ENCODE measurements at places on chromosomes 1 and 21. TPM values are rescaled to one million over a fixed set of nuclear protein-coding genes. Genes with fewer than 3 reads are reported as not detected.

FCRL1 gene
- total RNA-seq: not detected

TCP10L gene
- not detected for total RNA-seq

FCMR gene
- 1.2 TPM for total RNA-seq

SYT6 gene
- not detected for total RNA-seq

MYOG gene
- not detected for total RNA-seq

FCRL6 gene
- not detected for total RNA-seq

RAP1GAP gene
- total RNA-seq: 22.7 TPM

RHOU gene
- total RNA-seq: not detected

SNRNP40 gene
- 56.0 TPM for total RNA-seq
